ENCODE measurements at places on chromosomes 1 and 21. TPM values are rescaled to one million over a fixed set of nuclear protein-coding genes. Genes with fewer than 3 reads are reported as not detected.

PPIAL4G gene
- total RNA-seq = 0.20 TPM

KCNK1 gene
- 12.9 TPM for total RNA-seq

DCST1 gene
- total RNA-seq = not detected

CDC73 gene
- total RNA-seq = 44.0 TPM

FTCD gene
- 0.50 TPM for total RNA-seq

PTPN22 gene
- total RNA-seq = 3.1 TPM

SCMH1 gene
- total RNA-seq = 30.9 TPM

CRP gene
- not detected for total RNA-seq

DNA sequence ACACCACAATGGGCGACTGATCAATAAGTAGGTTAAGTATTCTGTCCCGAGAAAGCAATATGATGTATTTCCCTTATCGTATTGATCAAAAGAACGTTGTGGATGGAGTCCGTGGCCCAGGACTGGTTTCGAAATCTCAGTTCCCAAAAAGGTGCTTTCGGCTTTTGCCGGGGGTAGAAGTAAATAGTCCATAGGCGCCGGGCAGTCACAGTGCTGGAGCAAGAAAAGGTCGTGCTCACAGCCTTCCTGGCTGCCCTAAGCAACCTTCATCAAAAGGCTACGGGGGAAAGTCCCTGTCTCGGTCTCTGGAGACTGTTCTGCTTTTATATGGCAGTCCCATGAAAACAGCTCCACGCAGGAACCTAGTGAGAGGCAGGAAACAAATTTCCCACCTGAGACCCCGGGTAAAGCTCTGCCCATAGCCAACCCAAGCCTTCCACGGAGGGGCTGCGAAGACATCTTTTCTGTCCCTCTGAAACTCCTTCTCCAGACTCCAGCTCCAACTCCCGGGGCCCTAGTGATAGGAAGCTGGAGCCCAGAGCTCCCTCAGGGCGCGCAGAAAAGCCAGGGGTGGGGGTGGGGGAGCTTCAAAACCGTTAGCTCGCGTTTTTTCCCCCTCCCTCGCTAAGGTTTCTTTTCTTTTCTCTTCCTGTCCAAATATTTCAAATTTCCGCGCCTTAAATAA is 7.0 kb downstream of the CDKN2C start:
- H3K27ac ChIP-seq = no peak overlapping the region
- DNase-seq = no peak
- H3K4me1 ChIP-seq = peaks cover 20% of the 10 kb centered on the region
- no peaks in the 10 kb centered on the region for H3K36me3 ChIP-seq
- H3K27me3 ChIP-seq = peaks cover 61% of the 10 kb centered on the region

- H3K27me3 ChIP-seq = peaks cover 2% of the 10 kb centered on the region
- no peak overlapping the region for H3K27ac ChIP-seq
- H3K36me3 ChIP-seq = no peaks in the 10 kb centered on the region
- no peak overlapping the region for H3K4me3 ChIP-seq
- H3K4me1 ChIP-seq = no peaks in the 10 kb centered on the region
Measured at GRCh38 chr1:64059556-64059955, 143.9 kb upstream of the UBE2U start.

GRCh38 chr1:171486048-171486519 is 754 bp downstream of the PRRC2C start:
- peaks cover 2% of the 10 kb centered on the region for H3K4me1 ChIP-seq
- no peaks in the 10 kb centered on the region for H3K36me3 ChIP-seq
- H3K27me3 ChIP-seq = no peaks in the 10 kb centered on the region
- no peak for DNase-seq
- peak overlapping the region; percentile 99 for H3K27ac ChIP-seq

GRCh38 chr1:8987881-8988617 is 38.2 kb downstream of the SLC2A7 start:
- peaks cover 35% of the 10 kb centered on the region for H3K4me1 ChIP-seq
- no peaks in the 10 kb centered on the region for H3K27me3 ChIP-seq
- peak overlapping the region; percentile 57 for H3K27ac ChIP-seq
- H3K36me3 ChIP-seq = no peaks in the 10 kb centered on the region
- peak; percentile 53 for DNase-seq

DNA sequence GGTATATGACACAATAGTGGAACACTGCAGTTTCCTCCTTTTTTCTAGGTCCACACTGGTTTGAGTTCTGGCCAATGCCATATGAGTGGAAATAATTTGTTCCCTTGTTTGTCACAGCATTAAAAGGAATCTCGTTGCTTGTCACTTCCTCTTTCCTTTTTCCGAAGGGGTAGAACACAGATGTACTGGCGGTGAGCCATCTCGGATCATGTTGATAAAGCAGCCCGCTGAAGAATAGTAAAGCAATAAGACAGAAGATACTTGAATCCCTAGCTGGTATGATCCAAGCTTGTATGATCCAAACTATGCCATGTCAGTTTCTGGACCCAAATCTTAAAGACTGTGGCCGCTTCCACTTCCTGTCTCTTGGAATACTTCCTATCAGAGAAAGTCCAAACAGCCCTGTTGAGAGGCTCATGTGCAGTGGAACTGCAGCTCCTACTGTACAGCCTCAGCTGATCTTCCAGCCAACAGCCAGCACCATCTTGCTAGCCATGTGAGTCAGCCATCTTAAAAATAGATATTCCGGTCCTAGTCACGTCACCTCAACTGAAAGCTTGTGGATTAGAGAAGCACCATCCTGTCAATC is 40.3 kb downstream of the CFHR5 start:
- H3K27ac ChIP-seq = no peak overlapping the region
- H3K4me3 ChIP-seq = no peak overlapping the region
- no peaks in the 10 kb centered on the region for H3K4me1 ChIP-seq
- no peaks in the 10 kb centered on the region for H3K27me3 ChIP-seq

- H3K4me3 ChIP-seq = no peak overlapping the region
- no peaks in the 10 kb centered on the region for H3K36me3 ChIP-seq
- no peak for DNase-seq
Measured at GRCh38 chr1:37752583-37753471, 12.1 kb downstream of the EPHA10 start.

- H3K4me3 ChIP-seq = no peak overlapping the region
- DNase-seq = no peak
- H3K4me1 ChIP-seq = peaks cover 45% of the 10 kb centered on the region
Measured at GRCh38 chr1:206693029-206693428, 8.3 kb downstream of the MAPKAPK2 start.

GRCh38 chr1:30460661-30461060 is 262.7 kb downstream of the MATN1 start:
- no peak for DNase-seq
- H3K4me1 ChIP-seq = no peaks in the 10 kb centered on the region
- no peak overlapping the region for H3K27ac ChIP-seq

DNA sequence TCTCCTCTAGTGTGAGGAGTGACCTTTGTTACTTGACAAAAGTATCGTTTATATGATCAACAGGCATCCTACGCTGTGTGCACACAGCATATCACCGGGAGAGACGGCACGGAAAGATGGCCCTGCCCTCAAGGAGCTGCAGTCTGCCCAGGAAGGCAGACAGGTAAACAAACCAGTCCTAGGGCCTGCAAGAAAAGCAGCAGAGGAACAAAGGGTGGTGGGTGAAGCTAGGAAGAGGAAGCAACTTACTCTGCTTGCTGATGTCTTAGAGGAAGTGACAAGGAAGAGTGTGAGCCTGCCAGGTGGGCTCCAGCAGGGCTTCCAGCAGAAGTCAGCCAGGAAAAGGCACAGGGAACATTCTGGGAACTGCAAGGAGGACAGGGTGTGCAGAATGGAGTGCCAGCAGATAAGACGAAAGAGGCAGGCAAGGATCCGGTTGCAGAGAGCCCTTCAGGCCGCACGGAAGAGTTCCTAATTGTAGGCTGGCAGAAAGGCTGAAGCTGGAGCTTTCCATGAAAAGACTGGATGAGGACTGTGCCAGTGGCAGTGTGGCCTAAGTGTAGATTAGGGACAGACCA is 106.7 kb downstream of the SLC45A1 start:
- H3K27me3 ChIP-seq = no peaks in the 10 kb centered on the region
- H3K36me3 ChIP-seq = no peaks in the 10 kb centered on the region
- H3K27ac ChIP-seq = peak overlapping the region; percentile 92
- peaks cover 28% of the 10 kb centered on the region for H3K4me1 ChIP-seq

DNA sequence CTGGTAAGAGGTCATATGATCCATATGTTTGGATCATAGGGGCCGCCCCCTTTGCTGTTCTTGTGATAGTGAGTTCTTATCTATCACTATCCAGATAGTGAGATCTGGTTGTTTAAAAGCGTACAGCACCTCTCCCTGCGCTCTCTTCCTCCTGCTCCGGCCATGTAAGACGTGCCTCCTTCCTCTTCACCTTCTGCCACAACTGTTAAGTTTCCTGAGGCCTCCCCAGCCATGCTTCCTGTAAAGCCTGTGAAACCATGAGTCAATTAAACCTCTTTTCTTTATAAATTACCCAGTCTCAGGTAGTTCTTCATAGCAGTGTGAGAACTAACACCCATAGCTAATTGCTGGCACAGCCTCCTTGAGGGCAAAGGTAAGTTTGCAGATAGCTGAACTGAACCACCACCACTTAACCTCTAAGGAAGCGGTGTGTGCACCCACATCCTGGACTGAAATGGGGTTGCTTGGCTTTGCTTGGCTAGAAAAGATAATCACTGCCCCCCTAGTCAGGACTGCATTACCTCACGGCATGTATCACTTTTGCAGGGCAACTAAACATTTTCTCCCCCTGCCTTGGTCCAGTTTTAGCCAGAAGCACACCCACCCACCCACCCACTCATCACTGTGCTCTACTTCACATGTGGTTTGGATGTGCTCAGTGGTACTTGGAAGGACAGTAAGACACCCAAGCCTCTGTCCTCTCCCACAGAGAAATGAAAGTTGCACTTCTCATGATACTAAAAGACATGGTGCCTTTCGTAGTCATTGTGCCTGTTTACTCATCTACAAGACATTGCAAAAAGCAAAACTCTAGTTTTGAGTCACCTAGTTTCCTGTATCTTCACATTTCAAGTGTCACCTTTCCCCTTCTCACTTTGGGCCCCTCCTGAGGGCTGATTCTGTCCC is 23.1 kb upstream of the PTAFR start:
- no peak overlapping the region for H3K4me3 ChIP-seq
- H3K27me3 ChIP-seq = no peaks in the 10 kb centered on the region
- DNase-seq = no peak
- no peaks in the 10 kb centered on the region for H3K4me1 ChIP-seq
- H3K27ac ChIP-seq = no peak overlapping the region

Data from spinal cord (tissue), 10 donors.